Right renal cortex interstitium (tissue), 3 donors: ENCODE measurements at places on chromosomes 2 and 18.

DNA sequence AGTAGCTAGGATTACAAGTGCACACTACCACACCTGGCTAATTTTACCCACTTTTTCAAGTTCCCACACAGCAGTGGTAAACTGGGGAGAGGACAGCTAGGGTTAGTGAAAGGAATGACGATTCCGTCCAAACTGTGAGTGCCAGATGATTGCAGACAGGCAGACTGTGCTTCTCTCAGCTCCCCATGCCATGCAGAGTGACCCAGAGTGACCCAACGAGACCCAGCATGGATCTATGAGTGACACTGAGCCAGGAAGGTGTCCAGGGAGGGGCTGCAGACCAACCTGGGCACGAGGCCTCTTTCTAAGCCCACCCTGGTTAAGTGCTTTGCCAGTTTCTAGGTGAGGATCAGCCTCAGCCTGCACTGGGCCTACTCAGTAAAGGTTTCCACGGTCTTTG, 7.7 kb upstream of the KLF11 start:
- no peak for DNase-seq

GRCh38 chr18:58556331-58557007, 72.4 kb downstream of the ALPK2 start:
- no peak for DNase-seq

GRCh38 chr2:196925051-196925767, 1.3 kb downstream of the PGAP1 start:
- no peak for DNase-seq

DNA sequence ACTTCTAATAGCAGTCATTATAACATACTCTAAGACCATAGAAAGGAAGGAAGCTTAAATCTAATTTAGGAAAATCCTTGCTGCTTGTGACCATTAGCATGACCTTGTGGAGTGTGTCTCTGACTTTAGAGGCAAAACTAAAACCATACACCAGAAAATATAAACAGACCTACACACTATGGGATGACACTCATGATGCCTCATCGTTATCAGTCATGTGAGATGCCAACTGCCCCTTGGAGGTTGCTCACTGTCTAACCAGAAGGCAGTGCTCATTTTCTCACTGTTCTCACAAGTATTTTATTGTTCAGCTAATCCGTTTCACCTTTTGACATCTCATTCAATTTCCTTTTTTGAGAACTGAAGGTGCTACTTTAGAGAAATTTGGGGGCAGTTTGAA, 376.9 kb downstream of the RND3 start:
- DNase-seq, result no peak

DNA sequence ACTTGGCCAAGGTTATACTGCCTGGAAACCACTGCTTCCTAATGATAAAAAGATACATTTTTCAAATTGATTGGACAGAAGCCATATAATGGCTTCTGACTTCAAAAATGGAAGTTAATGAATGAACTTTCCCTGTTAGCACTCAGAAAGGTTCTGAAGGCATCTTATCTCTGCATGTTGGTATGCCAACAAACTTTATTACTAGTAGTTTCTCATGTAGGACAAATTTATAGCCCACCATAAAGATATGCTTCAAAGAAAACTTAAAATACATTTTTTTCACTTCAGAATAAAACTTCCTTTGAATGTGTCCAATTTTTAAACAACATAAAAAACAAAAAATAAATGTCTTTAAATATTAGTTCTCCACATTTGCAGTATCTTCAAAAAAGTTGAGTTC, 10.0 kb downstream of the DOCK10 start:
- DNase-seq, result no peak

- no peak for DNase-seq
Measured at GRCh38 chr2:141201016-141201565, 929.7 kb downstream of the LRP1B start.

DNA sequence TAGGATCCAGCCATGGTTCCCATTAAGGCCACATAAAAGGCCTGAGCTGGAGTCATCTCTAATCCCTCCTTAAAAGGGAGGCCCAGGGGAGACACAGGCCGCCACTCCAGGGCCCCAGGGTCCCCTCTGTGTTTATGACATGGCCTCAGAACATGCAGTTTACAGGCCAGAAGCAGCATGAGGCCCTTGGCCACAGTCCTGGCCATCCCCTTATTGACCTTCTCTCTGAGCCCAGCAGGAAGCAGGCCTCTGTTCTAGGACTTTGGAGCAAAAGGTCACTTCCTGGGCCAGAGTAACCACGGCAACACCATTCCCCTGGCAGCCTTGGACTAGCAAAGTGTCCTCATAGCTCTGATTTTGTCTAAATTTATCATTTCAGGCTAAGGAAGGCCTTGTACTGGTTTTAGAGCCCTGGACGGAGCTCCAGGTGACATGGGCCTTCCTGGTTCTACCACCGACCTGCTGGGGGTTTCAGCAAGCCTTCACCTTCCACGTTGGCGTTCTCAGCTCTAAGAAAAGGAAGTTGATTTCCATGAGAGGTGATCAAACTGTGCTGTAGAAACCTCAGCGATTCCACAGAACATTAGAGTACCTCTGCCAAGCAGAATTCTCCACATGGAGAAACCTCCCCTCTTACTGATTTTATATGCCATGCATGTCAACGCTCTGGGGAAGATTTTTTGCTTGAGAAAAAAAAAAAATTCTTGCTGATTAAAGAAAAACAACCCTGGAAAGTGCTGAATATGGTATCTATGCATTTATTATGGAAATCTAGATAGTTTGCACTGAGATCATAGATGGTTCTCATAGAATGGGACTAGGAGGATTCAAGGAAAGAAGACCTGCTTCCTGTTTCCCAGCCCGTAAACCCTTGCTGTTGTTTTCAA, 53.7 kb downstream of the HS1BP3 start:
- DNase-seq, result no peak

DNA sequence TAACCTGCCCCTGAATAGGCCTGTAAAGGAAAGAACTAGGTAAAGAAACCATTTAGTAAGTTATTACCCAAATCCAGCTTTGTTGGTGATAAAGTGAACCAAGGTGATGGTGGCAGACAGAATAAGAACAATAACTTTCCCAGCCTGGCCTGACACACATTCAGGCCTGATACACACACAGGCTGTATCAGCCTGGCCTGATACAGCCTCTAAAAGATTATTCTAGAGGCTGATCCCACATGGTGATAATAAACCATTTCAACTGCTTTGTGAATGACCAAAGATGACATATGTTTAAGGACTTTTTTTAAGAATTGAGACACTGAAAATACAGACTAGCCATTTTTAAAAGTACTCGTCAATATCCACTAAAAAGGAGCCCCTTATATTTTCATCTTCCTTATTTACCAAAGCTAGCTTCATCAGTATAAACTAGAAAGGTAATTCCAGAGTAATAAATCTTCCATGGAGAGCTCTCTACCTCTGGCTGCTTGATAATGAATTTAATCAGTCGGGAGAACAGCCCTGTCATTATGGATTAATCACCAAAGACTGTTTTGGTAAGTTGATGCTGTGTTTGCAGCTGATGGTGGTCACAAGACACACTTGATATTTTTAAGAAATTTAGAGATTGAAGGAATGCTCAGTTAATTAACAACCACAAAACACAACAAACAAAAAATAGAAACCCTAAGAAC, 77.2 kb downstream of the SLC8A1 start:
- no peak for DNase-seq

- DNase-seq, result no peak
Measured at GRCh38 chr2:231394211-231395141, 1.0 kb upstream of the B3GNT7 start.

GRCh38 chr2:21916934-21917522, 793.3 kb downstream of the TDRD15 start:
- peak; percentile 10 for DNase-seq

DNA sequence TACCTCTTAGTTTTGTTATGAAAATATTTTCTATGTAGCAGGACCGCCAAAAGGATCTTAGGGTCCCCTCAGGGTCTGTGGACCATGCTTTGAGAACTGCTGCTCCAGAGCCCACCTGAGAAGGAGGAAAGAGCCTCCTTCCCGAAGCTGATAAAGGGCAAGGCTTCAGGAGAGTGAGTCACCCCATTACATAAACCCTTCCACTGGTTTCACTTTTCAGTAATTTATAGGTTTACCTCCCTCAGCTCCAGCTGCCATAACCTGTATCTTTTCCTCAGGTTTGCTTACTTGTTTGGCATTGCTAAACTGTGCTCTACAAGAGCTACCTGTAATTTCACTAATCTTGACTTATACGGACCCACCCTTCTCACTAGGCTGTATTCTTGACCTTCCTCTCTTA, 6.6 kb downstream of the TTLL4 start:
- no peak for DNase-seq

DNA sequence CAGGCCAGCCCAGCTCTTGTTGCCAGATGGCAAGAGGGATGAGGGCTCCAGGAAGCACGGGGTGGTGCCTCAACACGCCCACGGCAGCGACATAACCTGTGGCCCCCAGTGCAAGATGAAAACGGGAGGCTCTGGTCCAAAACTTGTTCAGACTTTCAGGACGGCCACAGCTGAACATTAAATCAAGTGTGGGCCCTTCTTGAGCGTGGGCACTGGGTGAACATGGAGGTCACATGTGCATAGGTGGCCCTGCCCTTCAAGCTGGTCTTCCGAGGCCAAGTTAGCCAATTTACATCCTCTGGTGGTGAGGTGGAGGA, 77.5 kb downstream of the NDUFA10 start:
- no peak for DNase-seq

DNA sequence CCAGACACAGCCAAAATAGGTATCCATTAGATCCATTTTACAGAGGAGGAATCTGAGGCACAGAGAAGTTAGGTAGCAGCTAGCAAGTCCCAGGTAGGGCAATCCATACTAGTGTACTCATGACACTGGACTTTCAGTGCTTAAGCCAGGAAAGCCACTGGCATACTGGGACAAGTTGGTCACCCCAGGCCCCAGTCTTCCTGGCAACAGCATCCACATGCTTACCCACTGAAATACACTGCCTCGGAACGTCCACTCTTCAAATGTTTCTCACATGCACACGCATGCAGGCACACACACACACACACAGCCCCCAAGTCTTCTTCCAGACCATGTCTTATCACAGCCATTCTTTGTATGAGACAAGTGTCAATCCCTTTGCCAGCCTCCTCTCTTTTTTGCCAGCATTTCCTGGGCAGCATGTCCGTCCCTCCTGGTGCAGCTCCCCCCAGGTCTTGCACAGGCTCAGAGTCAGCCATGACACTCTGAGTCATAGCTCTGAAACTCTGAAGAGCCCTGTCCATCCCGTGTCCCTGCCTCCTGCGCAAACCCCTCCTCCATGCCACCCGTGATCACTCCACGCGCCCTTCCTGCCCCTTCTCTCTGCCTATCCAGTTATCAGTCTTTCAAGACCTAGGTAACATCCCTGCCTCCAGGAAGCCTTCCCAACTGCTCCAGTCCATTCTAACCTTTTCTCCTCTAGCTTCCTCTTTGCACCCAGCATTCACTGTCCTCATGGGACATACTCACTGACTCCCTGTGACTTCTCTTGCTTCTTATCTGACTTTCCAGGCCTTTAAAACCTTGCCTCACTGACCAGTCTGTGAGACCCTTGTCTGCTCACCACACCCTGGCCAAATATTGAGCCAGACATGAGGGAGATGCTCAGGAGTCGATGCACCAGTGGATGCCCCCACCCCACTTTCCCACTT, 10.9 kb upstream of the TEX261 start:
- no peak for DNase-seq

DNA sequence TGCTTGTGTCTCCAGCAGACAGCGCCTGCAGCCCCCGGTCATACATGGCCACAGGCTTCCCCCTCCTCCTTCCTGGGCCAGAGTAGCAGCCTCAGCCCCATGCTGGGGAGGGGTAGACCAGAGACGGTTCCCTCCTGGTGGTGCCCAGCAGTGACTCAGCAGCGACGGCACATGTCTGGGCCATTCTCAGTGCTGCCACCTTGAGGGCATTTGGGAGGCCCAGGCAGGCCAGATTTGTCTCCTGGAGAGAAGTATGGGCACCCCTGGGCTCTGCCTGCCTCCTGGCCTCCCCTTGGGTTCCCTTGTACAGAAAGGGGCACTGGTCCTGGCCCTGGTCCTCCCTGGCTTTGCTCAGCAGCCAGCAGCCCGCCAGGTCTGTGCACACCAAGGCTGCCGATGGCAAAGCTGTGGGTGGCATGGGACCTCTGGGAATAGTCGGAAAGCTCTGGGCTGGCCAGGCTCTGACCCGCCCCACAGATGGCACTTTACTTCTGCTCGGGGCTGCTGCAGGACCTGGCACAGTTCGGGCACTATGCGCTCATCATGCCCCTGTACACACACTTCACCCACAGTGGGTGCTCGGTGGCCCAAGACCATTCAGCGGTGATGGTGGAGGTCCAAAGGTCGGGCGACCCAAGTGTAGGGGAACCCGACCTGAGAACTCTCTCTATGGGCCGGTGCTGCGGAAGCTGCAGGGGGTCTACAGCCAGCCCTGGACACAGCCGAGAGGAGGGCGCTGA, 11.4 kb upstream of the ALPI start:
- DNase-seq, result no peak
